Activated naive CD8-positive, alpha-beta T cell treated with anti-CD3 and anti-CD28 coated beads, Interleukin-2, amount 50 U/mL, for 16 hours (primary cell): ENCODE measurements at places on chromosomes 6 and 20.
A peak's percentile ranks its signal among the peaks of the same experiment; 100 is the strongest.

DNA sequence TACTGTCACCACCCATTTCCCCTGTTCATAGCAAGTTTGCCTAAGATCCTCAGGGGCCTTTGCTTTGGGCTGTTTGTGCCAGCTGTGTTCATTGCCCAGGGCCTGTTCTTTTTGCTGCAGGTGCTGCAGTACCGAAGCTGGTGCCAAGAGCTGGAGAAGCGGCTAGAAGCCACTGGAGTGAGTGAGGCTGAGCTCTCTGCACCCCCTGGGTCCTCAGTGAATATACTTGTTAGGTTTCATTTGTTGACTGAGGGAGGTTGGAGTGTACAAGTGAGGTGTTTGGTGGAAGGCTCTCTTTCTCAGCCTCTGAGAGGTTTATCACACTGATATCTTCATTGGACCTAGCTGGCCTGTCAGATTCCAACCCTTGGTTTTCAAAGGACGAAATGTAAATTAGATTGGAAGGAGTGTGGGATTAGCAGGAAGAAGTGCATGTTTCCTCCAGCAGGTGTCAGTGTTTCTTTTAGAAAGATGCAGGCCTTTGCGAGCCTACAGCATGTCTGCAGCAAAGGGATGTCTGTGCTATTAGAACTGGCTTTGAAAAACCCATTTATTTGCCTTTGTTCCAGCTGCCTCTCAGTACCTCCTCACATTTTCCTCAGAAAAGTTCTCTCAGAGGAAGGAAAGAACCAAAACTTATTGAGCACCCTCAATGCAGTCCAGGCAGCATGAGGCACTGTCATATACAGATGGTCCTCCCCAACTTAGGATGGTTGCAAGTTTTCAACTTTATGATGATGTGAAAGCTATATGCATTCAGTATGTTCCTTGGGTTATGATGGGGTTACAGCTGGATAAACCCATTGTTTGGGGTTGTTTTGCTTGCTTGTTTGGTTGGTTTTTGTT is 8.3 kb downstream of the CEP250 start:
- peak; percentile 27 for DNase-seq

DNA sequence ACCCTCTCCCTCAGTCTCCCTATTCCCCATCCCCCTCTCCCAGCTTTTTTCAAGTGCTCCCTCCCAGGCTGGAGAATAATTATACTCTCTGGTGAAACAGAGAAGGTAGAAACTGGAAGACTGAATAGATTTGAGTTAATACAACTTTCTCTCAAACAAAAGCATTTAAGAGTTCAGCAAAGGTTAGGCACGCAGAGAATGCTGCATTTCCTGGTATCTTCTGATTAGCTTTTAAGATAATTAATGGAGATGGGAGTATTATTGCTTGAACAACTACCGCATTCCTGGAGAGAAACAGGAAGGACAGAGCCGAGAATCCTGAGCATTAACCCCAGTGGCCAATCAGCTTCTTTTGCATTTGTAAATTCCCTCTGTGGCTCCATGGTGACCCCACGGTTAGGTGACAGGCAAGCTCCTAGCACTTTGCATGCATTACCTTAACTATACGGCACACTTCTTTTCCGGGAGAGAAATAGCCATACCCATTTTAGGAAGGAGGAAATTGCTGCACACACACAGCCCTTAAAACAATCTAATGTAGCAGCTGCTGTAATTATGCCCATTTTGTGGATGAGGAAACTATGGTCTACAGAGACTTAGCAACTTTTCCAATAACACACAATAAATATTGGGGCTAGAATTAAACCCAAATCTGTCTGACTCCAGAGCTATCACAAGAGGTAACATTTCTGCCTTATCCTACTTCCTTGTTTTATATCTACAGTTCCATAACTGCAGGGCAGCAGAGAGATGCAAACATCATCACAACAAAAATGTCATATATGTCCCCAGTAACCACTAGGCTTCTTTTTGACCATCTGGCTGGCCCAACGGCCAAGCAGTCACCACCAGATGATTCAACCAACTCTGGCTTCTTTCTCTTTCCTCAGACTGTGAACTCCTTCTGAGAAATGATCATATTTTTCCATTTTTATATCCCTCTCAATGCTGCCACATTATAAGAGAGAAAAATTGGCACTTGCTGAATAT is 169.9 kb downstream of the CD24 start:
- no peak for DNase-seq

GRCh38 chr6:48255094-48255493 is 144.1 kb upstream of the PTCHD4 start:
- DNase-seq = no peak

GRCh38 chr20:46698788-46699187 is 9.5 kb upstream of the TP53RK start:
- DNase-seq = no peak

- DNase-seq = no peak
These were observed 124.2 kb upstream of the SGK1 start for GRCh38 chr6:134442073-134442472.

GRCh38 chr6:90068703-90069523 is 174.6 kb downstream of the GJA10 start:
- DNase-seq = no peak

GRCh38 chr6:4983322-4983721 is 20.5 kb downstream of the RPP40 start:
- no peak for DNase-seq

GRCh38 chr6:106316375-106316766 is 9.2 kb downstream of the ATG5 start:
- no peak for DNase-seq

- no peak for DNase-seq
These were observed 53.4 kb upstream of the CD93 start for GRCh38 chr20:23139524-23139923.

DNA sequence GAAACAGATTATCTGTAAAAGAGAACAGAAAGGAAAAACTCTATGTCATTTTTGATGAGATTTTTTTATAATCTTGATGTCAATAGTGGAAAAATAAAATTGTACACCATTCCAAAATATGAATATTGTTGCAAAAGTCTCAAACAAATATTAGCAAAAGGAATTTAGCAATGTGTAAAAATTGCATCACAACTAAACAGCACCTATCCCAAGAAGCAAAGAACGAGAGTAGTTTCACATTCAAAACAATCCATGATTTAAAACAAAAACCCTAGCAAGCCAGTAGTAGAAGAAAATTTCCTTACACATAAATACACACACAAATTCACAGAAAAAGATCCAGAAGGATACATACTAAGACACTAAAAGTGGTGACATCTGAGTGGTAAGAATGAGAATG is 38.4 kb downstream of the LCA5 start:
- DNase-seq = no peak

DNA sequence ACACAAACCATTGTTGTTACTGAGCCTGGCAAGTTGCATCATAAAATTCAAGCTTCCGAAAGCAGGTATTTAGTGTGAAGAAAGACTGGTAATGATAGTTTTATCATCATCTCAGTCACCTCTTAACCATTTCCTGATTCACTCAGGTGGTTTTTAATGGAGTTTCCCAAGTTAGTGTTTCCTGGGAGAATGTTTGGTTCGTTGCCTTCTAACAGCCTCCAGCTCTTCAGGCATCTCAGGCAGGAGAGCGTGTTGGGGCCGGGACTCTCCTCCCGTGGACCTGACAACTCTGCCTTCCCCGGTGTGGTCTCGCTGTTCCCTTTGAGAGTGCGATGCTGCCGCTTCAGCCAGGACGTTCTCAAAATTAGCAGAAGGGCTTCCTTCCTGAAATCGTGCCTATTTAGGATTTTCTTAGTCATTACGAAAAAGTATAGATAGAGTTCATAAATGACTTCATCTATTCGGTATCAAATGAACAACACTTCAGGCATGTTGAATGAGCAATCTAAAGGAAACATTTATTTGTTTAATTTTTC is 105.0 kb upstream of the QKI start:
- DNase-seq = no peak

- no peak for DNase-seq
These were observed 34.9 kb downstream of the FOXC1 start for GRCh38 chr6:1644516-1645060.

DNA sequence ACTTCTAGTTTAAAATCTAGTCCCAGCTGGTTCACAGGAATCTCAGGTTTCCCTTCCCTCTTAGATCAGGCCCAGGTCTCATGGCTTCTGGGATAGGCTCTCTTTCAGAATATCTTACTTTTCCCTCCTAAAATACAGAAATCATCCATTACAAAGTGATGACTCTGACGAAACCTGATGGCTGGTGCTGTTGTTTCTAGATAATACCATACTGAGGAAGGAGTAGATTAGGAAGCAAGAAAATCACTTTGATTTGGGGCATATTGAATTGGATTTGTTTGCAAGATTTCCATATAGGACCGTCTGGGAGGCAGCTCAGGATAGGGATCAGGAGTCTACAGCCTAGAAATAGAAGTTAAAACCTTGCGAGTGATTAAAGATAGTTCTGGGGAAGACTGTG is 3.6 kb downstream of the ZKSCAN3 start:
- DNase-seq = no peak

DNA sequence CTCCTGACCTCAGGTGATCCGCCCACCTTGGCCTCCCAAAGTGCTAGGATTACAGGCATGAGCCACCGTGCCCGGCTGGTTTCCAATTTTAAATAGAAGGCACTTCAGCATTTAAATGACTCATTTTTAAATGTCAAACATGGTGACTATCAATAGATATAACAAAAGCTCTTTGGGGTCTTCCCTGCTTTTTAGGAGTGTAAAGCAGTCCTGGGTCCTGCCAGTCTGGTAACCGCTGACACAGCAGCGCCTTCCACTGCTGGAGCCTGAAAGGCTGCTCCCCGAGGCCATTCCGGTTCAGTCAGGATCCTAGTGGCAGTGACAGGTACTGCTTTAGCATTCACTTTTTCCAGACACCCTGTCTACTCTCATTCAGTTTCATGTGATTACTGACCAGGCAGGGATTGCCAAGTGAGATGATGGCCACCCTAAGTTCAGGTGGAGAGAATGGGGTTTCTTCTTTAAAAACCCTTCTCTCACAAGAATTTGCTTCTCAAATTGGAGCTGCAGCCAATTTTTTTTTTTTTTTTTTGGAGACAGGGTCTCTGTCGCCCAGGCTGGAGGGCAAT is 5.1 kb downstream of the DIDO1 start:
- DNase-seq = peak; percentile 30

- DNase-seq = no peak
These were observed 159.3 kb upstream of the LAMA2 start for GRCh38 chr6:128723667-128724066.

GRCh38 chr20:26276554-26277210 is 580.0 kb upstream of the ZNF337 start:
- no peak for DNase-seq

- no peak for DNase-seq
These were observed 99.3 kb downstream of the BMP2 start for GRCh38 chr20:6866741-6867140.

GRCh38 chr20:35329435-35330139 is 37.4 kb upstream of the FAM83C start:
- DNase-seq = no peak

DNA sequence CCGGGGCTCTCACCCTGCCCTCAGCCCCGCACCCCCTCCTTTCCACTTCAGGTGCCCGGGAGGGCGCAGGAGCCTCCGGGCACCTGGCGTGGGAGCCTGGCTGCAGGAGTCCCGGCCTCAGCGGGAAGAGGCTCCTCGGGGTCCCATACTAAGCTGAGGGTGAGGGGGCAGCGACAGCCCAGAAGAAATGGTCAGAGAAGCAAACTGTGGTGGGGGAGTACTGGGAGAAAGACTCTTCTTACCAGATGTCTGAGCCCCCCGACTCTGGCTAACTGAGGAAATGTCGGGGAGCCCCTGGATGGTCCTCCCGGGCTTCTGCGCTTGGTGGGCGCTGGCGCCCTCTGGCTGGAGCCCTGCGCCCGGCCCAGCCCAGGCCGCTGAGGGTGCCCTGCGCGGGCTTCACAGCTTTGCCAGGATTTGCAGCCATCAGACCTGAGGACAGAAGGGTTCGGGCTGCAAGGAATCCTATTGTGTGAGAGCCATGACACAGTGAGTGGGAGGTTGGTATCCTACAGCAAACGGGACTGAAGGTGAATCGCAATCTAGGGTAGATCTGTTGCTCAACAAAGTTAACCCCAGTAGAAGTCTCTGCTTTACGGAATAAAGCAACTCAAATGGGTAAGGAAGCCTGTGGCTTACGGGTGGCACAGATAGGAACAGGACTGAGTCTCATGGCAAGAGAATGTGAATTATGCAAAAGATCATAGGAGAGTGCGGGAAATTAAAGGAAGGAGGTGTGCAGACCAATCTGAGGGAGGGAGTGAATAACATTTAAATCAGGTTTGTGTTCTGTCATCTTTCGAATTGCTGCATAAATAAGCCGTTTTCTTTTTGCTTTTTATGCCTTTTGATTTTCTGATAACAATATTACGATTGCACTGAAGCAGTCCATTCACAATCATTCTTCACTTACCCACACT is 639 bp upstream of the RCAN2 start:
- DNase-seq = no peak

GRCh38 chr20:46808565-46808964 is 86.1 kb upstream of the EYA2 start:
- no peak for DNase-seq

- no peak for DNase-seq
These were observed 152.2 kb downstream of the TRIM27 start for GRCh38 chr6:28771401-28772267.

DNA sequence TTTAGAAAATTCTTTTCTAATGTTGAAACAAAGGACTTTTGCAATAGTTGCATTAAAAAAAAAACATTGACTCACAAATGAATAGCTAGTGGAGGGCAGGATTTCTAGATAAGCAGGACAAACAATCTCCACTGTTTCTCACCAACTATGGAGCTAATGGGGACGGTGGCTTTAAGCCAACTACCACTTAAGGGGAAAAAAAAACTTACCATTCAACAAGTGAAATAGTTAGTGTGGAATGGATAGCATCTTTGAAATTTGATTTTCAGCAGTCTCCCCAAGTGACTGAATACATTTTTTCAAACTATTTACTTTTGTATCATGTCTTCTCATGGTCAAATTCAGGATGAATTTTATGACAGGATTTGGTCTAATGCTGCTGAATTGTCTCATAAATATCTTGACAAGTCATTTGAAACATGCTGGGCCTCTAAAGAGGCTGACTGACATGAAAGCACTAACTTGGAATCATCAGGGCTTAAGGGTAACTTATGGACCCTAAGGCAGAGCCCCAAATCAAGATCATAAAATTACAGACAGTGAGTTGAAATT is 100.5 kb downstream of the EYA4 start:
- no peak for DNase-seq

GRCh38 chr20:43959920-43960227 is 45.2 kb downstream of the TOX2 start:
- DNase-seq = no peak

DNA sequence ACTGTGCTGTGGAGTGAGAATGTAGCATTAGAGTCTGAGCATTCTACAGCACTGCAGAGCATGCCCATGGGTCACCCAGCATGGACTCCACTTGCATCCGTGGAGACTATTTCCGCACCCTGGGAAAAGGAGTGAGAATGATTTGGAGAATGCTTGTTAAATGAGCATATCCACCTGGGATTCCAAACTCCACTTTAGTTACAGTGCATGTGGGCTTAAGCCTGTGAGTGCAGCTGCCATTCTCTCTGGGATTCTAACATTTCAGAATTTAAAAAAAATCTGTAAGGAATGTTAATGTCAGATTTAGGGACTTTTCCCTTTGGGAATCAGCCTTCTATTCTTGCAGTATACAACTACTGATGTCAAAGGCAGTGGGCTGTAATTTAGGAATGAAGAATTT is 33.4 kb downstream of the KIF25 start:
- no peak for DNase-seq
